CD4-positive, alpha-beta T cell treated with Interferon alpha-2 for 1 hour (primary cell): ENCODE measurements at places on chromosomes 7 and 10.

DNA sequence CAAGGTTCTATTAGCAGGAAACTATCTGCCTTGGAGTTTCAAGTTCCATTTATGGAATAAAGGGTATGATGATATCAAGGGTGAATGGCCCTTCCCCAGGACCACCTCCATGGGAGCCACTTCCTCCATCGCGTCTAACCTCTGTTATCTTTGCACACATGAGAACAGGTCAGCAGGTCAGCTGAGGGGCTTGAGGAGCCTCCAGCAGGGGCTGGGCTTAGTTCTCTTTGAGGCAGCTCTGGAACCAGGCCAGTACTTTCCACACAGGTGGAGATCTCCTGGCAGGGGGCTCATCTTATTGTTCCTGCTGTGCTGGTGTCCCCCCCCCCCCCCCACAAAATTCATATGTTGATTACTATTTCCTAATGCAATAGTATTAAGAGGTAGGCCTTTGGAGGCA lies 472.2 kb upstream of the ZMIZ1 start:
- DNase-seq = no peak

DNA sequence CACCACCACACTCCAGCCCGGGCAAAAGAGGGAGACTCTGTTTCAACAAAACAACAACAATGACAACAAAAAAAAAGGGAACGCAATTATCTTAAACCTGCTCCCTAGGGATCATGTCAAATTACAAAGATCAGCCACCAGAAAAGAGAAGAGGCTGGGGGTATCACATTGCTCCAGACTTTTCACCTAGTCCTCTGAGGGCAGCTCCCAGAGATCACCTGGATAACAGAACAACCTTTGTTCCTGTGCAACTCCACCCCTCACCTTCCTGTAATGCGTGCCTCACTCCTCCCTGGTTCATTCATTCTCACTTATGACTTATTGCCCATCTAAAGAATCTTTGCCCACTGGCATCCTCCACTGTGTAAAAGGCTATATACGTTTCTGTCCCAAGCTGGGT lies 31.8 kb downstream of the SVOPL start:
- DNase-seq = no peak

GRCh38 chr7:1475393-1475792 lies 16.1 kb upstream of the MICALL2 start:
- DNase-seq = no peak

GRCh38 chr10:70352401-70353097 lies 29.9 kb downstream of the LRRC20 start:
- no peak for DNase-seq

DNA sequence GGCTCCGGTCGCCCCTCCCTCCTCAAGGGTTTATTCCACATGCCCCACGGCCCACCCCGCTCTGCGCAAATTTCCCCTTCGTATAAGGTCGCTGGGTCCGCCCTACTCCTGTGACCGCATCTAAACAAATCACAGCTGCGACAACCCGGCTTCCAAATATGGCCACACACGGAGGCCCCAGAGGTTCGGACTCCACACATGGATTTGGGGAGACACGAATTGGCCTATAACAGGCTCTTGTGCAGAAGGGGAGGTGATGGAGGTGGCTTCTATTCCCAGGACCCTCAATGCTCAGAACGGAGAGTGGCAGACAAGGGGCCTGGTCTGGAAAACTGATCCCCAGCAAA lies 90.1 kb downstream of the FOXL3 start:
- peak; percentile 14 for DNase-seq

DNA sequence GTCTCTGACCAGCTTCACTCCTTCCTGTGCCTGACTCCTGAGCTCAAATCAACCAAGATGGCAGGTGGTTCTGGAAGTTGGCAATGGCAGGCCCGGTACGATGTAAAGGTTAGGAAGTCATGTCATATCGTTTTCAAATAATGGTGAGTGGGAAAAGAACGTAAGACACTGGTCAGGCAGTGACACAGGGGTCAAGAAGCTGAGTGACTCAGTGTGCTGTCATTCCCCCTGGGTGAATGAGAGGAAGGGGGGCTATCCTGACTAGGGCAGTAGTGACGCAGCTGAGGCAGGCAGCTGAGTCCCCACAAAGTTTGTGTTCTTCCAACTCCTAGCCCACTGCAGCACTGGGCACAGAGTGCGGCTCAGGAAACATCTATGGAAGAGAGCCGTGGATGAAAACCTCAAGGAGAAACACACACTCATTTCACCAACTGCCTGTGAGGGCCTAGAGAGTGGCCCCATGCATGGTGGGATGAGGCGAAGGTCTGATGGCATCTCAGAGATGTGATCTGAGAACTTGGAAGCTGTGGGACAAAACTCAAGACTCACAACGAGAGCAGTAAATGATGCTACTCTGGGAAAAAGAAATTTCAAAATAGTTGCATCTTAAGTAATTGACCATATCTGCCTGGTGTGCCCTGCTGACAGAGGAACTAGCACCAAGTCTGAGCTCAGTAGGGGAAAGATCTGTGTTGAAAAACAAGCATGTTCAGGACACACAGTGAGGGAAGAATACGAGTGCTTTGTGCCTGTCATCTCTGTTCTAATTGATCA lies 23.2 kb downstream of the CREB3L2 start:
- DNase-seq = no peak

GRCh38 chr10:17273403-17273802 lies 45.4 kb downstream of the VIM start:
- DNase-seq = no peak

DNA sequence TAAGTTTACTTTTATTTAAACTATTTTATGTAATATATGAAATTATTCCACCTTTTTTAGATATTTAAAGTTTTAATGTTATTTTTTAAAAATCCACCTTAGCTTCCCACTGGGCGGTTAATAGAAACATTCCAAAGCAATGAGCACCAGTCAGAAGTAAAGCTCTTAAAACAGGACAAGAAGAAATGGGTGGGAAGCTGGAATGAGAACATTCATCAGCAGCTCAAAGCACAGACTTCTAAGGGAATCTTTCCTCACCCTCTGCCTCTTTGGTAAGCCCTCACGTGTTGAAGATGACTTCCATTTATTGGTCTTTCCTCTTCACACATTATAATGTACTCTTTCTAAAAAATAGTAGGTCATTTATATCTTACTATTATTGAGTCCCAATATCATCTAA lies 3.1 kb downstream of the AGMO start:
- DNase-seq = no peak

GRCh38 chr10:123463698-123464097 lies 202.5 kb upstream of the GPR26 start:
- no peak for DNase-seq
